ENCODE measurements at places on chromosomes 4 and X.

DNA sequence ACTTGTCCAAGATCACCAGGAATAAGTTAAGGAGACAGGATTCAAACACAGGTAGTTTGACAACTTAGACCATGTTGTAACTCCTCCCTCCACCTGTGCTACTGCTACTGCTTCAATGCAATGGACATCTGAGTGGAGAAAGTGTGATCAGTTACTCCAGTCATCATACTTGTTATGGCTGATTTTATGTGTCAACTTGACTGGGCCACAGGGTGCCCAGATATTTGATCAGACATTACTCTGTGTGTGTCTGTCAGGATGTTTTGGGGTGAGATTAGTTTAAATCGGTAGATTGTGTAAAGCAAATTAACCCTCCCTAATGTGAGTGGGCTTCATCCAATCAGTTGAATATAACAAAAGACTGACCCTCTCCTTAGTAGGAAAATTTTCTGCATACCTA, 34.8 kb upstream of the PDLIM5 start:
- no peak for DNase-seq

DNA sequence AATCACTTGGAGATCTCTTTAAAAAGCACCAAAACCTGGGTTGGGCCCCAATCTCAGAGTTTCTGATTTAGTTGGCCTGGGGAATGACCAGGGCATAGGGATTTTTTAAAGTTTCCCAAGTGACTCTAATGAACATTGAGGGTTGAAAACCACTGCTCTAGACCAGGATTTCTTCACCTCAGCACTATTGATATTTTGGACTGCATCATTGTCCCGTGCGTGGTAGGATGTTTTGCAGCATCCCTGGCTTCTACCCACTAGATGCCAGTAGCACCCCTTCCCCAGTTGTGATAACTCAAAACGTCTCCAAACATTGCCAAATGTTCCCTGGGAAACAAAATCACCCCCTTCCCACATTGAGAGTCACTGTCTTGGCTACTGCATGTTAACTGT, 61.8 kb downstream of the ATXN3L start:
- DNase-seq, result no peak

DNA sequence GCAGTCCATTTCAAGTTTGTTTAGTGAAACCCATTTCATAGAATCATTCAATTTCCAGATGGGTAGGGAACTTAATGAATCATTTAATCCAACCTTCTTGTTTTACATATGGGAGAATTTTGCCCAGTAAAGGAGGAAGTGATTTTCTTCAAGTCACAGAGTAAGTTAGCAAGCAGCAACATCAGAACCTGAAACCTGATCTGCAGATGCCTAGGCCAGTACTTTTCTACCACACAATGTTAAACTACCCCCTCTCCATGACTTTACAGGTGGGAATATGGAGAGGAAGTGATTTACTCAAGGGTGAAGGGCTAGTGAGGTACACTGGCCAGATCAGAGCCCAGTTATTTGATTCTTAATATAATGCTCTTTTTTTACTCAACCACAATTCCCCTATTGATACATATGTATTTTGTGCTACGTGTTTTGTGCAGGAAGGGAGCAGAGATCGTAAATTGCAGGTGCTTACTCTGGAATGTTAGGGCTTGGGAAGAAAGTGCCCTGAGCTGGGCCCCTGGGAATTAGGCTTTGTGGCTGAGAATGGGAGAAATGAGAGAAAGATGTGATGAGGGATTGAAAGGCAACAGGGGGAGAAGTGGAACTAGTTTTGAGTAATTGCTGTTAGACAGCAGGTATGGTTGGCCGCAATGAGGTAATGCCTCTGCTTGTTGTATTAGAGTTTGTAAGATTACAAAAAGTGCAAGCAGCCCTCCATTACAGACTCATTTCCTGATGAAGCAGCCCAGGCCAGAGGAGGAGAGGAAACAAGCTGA, 6.8 kb downstream of the LHFPL1 start:
- no peak for DNase-seq

GRCh38 chrX:119228512-119229252, 7.4 kb upstream of the PGRMC1 start:
- peak; percentile 69 for DNase-seq

DNA sequence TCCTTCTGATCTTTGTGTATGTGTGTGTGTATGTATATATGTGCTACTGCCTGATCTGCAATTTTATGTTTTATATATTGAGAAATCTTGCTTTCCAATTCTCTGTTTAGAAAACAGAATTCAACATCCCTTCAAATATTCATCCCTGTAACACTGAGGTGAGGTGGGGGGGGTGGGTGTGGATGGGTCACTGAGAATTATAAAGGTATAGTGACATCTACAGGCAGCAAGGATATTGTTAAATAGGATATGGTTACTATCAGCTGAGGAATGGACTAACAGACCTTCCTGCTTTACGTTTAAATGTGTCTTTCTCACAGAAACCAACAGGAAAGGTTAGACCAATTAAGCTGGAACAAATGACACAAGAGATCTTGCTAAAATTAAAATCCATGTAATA, 19.0 kb upstream of the MAGEB2 start:
- no peak for DNase-seq

Data from foreskin keratinocyte (primary cell).